ENCODE measurements at places on chromosomes 13 and 19.
A peak's percentile ranks its signal among the peaks of the same experiment; 100 is the strongest.

DNA sequence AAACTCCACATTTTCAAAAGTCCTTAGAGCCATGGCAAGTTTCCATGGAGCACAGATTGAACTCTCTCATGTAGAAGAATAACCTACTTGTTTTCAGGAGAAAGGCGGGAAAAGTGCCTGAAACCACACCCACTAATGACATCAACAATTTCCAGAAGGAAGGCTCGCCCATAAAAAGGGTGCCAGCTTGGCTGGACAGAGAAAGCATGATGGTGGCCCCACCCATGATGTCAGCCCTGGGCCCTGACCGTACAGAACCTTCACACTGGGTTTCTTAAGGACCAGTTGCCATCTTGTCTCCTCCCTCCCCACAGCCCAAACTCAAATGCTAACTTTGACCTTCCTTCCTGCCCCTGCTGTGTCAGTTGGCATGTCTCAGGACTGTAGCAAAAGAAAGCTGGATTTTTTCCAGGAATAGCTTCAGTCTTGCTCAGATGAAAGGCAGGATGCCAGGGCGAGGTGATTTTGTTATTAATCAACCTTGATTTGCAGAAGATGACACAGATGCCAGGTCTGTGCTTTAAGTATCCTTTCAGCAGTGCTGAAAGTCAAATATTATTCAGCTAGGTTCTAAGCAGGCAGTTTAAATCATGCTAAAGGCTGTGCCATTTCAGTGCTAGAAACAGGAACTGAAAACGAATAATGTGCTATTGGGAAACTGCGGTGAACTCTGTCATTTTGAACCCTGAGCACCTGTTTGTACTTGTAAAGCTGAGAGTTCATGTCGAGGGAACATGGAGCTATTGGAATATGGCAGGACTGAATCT, 89.5 kb upstream of the RFC3 start:
- no peak for DNase-seq

GRCh38 chr19:20664901-20665781, 3.8 kb upstream of the ZNF626 start:
- DNase-seq = peak; percentile 2

DNA sequence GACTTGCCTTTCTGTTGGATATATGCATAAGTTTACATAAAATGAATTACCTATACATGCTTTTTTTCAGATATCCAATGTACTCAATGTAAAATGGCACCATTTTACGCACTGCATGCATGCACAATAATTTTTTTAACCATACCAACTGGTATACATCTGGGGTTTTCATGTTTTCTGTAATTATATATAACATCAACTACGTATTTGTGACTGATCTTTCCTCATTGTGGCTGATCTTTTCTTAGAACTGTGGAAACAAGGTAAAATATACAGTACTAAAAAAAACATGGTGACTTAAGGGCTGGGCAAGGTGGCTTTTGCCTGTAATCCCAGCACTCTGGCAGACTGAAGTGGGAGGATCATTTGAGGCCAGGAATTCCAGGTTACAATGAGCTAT, 18.5 kb downstream of the PSPC1 start:
- no peak for DNase-seq

- no peak for DNase-seq
Observed at GRCh38 chr19:50739132-50739913, 16.2 kb downstream of the CLEC11A start.

DNA sequence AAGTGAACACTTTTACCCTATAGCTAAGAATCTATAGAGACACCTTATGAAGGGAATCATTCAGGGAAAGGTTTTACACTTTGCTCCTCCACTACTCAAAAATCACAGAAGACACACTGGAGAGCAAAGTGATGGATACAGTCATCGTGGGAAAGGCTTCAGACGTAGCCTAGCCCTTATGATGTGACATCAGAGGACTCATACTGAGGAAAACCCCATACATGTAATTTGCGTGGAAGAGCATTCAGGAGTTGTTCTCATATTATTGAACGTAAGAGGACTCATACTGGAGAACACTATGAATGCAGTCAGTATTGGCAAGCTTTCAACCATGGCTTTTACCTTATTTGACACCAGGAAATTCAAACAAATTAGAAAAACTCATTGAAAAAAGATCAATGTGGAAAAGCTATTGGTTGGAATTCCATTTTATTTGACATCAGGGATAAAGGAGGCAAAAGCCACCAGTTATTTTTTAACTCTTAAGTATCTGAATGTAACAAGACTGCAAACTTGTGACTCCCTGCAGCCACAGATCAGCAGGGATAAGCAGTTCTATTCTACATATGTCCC, 16.1 kb upstream of the ZNF274 start:
- no peak for DNase-seq

GRCh38 chr13:84910423-84910822, 888.8 kb downstream of the SLITRK6 start:
- DNase-seq = no peak

- no peak for DNase-seq
Observed at GRCh38 chr13:80012251-80012650, 328.7 kb downstream of the SPRY2 start.

- DNase-seq = no peak
Observed at GRCh38 chr19:29389495-29389894, 136.3 kb upstream of the VSTM2B start.

DNA sequence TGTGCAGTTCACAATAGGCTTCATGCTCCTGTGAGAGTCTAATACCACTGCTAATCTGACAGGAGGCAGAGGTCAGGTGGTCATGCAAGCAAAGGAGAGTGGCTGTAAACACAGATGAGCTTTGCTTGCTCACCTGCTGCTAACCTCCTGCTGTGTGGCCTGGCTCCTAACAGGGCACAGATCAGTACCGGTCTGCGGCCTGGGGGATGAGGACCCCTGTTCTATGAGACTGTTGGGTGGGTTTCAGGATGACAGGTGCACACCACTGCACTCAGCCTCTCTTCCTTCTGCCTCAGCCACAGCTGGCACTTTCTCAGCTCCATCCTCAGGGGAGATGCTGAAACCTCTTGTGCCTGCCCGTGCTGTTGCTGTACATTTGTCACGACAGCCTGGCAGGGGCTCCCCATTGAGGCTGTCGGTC, 9.7 kb downstream of the CLEC4G start:
- DNase-seq = no peak

GRCh38 chr13:85806553-85807175, 7.4 kb upstream of the SLITRK6 start:
- peak; percentile 54 for DNase-seq

GRCh38 chr13:74040200-74040599, 94.0 kb downstream of the KLF12 start:
- peak; percentile 40 for DNase-seq

DNA sequence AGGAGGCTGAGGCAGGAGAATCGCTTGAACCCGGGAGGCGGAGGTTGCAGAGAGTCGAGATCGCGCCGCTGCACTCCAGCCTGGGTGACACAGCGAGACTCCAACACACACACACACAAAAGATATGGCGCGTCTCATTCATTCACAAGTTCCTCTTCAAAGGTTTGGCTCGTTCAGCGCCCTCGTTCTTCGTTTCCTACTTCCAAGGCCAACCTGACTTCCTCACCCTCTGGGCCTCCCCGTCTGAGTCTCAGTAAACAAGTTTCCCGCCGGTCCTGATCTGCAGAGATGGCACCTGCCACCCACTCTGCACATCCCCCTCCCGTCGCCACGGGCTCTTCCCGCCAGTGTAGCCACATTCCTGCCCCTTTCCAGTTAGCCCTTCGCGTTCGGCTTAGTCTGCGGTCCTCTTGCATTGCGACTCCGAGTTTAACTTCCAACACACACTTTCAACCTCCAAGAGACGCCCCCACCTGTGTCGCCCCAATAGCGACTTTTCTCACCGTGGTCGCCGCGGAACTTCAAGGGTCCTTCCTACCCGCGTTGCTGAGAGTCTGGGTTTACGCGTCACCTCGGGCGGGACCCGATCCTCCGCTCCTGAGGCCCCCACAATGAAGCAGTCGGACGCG, 1.3 kb upstream of the BSG start:
- no peak for DNase-seq

DNA sequence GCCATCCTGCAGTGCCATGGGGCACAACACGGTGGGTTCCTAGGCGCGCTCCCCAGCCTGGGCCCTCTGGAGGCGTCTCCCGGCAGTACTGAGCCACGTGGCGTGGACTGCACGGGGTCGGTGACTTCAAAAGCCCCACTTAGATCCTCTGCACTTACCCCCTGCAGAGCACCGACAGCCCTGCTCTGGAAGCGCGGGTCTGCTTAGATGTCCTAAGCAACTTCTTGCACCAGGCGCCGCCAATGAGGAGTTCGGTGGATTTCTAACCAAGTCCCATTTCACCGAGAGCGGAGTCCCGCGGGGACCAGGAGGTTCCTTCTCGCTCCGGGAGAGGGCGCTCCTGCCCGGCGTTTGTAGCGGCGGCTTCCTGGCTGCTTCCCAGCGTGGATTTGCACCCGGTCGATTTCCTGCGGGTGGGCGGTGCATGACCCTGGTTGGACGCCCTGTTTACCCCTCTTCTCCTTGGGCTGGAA, 25.2 kb upstream of the ZNF845 start:
- no peak for DNase-seq

DNA sequence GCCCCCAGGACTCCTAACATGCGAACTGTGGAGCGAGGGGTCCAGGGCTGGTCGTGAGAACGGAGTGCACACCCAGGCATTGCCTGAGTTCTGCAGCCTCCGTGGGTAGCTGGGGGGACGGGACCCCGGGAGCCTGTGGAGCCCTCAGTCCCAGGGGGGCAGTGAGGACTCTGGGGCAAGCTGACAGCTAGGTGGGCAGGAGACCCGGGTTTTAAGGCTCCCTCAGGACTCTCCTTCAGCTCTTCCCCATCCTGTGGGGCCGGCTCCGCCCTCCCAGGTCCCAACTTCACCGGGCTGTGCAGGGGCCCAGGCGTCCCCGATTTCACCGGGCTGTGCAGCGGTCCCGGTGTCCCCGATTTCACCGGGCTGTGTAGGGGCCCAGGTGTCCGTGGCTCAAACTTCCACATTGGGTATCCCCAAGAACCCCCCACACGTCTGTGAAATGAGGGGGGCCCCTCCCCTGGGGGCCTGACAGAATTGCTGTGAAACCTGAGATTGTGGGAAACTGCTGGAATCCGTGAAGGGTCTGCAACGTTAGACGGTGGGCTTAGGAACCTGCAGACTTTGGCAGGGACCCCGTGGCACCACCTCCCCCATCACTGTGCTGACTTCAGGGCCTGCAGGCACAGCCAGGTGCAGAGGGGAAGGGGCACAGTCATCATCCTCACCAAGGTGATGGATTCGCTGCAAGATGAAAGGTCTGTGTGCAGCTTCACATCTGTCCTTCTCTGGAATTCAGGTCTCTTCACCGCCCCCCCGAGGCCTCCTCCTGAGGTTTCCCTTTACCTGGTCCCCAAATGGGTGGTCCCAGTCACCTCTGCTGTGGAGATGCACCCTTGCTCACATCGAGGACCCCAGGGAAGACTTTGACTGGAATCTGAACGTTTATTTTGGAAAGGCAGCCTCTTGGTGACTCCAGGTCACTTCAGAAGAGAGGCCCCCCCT, 73.2 kb upstream of the MCF2L start:
- DNase-seq = no peak

DNA sequence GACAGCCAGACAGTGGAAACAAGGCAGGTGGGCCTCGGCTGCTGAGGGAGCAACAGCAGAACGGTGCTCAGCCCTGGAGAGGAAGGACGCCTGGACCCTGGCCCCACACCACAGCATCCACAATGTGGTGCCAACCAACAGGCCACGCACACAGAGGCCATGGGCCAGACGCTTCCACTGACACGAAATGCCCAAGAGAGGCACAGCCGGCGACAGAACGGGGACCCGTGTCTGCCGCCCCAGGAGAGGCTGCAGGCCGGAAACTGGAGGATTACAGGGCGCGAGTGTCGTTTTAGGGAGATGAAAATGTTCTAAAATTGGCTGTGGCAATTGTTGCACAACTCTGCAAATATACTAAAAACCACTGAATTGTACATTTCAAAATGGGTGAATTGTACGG, 69.7 kb downstream of the RASA3 start:
- DNase-seq = no peak

DNA sequence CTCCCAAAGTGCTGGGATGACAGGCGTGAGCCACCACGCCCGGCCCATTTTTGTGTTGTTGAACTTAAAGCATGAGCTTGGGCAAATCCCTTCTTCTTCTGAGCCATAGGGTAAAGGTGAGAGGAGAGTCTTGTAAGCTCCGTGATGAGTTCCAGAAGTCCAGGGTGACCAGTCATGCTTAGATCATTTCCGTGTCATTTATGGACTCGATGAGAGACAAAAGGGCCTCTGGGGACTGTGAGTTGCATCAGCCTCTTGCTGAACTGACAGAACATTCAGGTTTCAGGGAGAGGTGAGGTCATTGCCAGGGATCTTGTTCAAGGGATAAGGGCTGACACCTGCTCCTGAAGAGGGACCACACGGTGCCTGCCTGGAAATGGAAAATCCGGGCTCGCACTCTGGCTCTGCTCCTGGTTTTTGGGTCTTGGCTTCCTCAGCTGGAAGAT, 53.6 kb downstream of the GADD45B start:
- peak; percentile 93 for DNase-seq
